ENCODE measurements at places on chromosomes 4 and X.

DNA sequence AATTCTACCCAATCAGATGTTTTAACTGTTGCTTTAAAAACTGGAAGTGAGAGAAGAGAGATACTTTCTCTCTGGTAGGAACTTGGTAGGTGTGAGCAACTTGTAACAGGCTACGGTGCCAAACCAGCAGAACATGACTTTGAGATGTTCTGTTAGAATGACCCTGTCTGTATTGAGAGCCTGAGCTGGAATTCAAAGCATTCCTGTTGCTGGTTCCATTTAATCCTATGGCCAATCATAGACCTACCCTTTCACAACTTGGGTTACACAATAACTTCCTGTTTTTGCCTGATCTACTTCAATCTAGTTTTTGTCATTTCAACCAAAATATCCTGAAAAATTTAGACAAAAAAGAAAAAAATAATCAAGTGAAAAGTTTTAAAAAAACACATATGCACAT lies 1.7 kb upstream of the PRRG1 start:
- no peak for DNase-seq

GRCh38 chrX:11407331-11408108 lies 114.3 kb downstream of the AMELX start:
- no peak for DNase-seq

DNA sequence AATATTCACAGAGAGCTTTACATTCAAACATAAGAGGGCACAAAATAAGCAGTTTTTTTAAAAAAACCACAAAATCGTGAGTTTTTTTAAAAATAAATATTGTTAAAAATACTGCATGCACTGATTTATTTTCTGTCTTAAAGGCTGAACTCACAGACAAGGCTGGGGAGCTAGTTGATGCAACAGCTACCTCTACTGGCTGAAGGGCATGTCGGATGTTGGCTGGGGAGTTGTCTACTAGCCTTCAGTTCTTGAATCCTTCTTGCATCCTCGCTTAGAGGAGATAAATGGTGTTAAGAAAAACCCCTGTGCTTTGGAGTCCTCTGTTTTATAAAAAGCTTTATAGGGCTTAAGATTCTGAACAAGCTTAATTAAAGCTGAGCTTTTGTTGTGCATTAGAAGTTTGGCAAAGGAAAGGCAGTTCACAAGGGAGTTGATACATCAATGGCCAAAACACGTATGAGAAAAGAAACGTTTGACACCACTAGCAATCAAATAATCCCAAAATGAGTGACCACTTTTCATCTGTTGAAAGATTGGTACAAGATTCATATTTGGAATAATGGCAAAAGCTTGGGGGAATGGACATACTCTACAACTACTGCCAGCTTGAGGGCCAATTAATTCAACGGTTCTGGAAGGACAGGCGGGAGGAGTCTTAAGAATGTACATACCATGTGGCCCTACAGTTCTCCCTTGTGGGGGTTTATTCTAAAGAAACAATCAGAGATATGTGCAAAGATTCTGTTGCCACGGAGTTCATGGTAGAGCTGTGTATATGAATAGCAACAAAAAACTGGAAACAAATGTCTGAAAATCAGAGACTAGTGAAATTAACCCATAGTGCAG lies 94.7 kb downstream of the SEL1L3 start:
- no peak for DNase-seq

DNA sequence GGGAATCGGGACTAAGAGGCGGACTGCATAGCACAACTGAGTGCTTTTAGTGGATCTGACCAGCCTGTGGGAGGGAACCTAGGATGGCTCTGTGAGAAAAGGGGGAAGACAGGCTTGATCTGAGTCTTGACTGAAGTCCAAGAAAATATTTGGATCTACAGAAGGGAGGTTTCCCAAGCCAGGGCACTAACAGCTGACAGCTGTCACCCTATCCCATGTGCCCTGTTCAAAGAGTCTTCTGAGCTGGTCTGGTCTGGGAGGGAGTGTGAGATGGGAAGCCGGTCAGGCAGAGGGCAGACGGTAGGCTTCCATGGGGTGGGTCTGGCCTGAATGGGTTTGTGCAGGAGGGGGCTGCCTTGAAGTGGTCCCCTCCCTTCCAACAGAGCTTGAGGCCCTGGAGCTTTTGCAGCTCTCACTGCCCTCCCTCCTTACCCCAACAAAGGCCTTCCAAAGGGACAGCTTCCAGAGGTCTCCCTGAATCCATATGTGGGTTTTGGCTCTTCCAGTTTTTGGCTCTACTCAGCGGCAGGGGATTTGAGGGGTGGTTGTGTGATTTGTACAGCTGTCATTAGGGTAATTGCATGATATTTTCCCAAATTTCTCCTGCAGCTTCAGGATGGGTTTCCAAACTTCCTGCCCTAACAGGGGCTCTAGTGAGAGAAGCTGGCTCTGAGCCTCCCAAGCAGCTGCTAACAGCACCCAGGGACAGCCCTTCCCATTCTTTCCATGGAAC lies 643.7 kb downstream of the BCOR start:
- no peak for DNase-seq

GRCh38 chr4:38979511-38980230 lies 52.5 kb downstream of the TMEM156 start:
- DNase-seq, result no peak

DNA sequence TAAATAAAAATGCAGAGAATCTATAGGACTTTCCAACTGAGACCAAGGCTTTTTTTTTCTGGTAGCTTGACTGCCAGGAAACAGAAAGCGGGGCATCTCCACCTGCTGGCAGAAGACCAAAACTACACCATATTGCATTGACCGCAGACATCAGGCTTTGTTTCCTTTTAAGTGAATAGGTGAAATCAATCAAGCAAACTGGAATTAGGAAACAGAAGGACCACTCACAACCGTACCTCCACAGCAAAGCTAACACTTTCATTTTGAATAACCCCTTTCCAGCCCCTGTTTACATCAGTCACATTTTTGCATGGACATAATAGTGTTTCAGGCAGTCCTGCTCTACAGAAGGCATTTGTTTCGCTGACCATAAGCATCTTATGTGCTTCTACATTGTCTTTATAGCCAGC lies 218.2 kb downstream of the IDS start:
- no peak for DNase-seq

DNA sequence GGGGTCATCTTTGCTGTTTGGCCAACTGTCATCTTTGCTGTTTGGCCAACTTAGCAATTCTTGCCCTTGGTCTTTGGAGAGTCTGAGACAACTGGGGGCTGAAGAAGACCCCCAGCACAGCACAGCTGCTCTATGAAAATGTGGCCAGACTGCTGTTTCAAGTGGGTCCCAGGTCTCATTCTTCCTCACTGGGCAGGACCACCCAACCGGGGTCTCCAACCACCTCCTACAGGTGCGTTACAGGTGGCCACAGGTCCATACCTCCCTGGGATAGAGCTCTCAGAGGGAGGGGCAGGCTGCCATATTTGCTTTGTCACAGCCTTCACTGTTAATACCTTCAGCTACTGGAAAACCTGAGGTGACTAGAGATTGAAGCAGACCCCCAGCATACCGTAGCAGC lies 82.1 kb upstream of the TCEAL2 start:
- no peak for DNase-seq

- DNase-seq, result no peak
Measured at GRCh38 chr4:118032691-118033090, 1.6 kb upstream of the NDST3 start.

GRCh38 chrX:135625995-135626394 lies 87.4 kb upstream of the CT45A1 start:
- no peak for DNase-seq

DNA sequence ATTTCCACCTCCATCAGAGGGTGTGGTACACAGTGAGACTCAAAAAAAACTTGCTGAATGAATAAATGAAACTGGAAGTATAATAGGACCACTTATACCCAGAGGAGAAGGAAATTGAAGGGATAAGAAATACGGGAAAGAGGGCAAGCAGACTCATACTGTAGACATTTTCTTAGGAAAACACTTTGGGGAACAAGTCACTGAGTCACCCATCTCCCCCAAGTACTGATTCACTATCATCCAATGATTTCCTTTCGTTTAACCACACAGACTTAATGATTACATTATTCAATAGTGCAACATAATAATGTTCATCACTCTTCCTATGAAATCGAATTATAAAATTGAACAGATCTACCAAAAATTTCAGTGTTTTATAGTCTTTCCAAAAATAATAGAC lies 97.1 kb downstream of the LDB2 start:
- no peak for DNase-seq

GRCh38 chr4:148434075-148434773 lies 8.0 kb downstream of the NR3C2 start:
- DNase-seq, result no peak

DNA sequence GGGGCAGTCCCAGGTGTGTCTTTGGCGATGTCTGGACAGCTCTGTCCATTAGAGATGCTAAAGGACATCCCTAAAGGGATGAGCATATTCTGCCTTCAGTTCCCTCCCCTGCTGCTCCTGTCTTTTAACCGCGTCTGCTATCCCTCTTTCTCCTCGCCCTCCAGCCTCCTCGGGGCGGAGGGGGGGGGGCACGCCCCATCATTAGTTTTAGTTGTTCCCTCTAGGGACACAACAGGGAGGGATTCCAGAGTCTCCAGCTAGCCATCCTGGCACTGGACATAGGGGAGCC lies 1.1 kb downstream of the MSL3 start:
- no peak for DNase-seq

- no peak for DNase-seq
Measured at GRCh38 chr4:127604949-127605709, 27.6 kb upstream of the INTU start.

DNA sequence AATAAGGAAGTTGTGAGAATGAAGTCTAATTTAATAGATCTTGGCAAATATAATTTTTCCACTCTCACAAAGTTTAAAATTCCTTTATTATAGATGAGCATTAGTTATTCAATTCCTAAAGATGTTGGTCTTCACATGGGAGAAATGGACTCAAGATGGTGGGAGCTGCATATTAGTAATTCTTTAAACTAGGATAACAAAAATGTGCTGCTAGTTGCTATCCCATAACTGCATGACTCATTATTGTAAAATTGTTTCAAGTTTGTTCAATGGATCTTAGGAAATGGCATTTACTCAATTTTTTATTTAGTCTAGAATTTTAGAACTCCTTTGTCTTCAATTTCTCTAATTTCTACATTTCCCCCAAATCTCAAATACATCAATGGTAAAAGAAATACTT lies 155.8 kb downstream of the ATP10D start:
- DNase-seq, result no peak

DNA sequence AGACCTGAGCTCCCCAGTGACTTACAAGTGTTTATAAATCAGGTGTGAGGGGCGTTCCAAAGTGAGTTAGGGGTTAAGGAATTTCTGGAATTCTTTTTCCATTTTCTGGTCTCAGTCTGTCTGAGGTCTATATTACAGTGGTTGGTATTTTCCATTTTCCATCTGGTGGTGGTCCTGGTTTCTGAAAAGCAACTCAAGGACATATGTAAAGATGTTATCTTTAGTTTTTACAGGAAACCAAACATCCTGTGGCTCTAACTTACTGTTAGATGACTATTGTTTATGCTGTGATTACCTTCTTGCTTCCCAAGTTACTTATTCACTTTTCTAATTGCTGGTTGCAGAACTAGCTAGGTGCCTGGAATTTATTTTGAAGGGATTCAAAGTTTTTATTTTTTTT lies 53.5 kb upstream of the IL21 start:
- no peak for DNase-seq

DNA sequence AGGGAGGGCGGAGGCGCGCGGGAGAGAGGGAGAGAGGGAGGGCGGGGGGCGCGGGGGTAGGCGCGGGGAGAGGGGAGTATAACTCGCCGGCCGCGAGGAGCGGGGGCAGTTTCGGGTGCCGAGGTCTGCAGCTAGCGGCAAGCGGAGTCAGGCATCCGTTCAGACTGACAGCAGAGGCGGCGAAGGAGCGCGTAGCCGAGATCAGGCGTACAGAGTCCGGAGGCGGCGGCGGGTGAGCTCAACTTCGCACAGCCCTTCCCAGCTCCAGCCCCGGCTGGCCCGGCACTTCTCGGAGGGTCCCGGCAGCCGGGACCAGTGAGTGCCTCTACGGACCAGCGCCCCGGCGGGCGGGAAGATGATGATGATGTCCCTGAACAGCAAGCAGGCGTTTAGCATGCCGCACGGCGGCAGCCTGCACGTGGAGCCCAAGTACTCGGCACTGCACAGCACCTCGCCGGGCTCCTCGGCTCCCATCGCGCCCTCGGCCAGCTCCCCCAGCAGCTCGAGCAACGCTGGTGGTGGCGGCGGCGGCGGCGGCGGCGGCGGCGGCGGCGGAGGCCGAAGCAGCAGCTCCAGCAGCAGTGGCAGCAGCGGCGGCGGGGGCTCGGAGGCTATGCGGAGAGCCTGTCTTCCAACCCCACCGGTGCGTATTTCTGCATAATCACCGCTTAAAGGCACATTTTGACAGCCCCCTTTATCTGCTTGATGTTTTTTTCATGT lies at the start of gene POU4F2:
TSS of gene POU4F2 (plus strand) at position 108 of the 720 bp plus-strand sequence. CDS start at position 356, 248 bp downstream.
- no peak for DNase-seq

DNA sequence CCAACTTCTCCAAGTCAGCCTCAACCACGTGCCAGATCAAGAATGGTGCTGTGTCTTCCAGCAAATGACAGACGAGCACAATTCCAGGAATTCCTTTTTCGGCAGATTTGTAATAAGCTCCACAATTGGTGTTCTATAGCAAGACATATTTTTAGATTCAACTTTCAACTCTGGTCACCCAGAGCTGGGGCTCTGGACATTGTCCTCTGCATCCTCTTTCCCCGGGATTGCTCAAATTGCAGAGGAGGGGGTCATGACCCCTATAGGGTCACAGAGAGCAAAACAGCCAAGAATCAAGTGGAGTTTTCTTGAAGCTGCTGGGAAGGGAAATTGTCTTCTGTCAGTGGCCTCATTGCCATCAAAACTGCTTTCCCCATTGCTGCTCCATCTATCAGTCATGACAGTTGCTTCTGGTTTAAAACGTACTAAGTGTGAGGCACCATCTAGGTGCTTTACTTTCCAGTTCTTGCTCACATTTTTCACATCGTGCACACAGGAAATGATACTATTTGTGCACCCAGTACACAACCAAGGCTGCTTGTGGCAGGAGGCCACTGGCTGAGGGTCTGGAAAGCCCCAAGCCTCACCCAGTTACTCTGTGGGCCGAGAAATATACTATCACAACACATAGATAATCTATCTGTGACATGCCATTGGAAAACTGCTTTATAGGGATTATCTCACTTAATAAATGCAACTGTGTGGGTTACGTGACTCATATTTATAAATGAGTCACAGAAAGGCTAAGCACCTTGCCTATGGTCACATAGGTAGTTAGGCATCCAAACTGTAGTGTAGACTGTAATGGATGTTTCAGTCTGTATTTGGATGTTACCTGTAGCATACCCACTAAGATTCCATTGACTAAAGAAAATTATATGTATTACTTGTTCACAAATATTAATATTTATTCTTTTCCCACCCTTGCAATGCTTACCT lies 91.7 kb upstream of the PHOX2B start:
- DNase-seq, result no peak
